WTC11 (cell line): ENCODE measurements at places on chromosomes 16 and 17. TPM values are rescaled to one million over a fixed set of nuclear protein-coding genes. Genes with fewer than 3 reads are reported as not detected.

GRCh38 chr17:37802712-37803416 is 58.0 kb upstream of the HNF1B start:
- H3K36me3 ChIP-seq, result peaks cover 2% of the 10 kb centered on the region
- no peak overlapping the region for H3K4me3 ChIP-seq
- no peak overlapping the region for H3K27ac ChIP-seq
- H3K4me1 ChIP-seq, result no peaks in the 10 kb centered on the region; the same call in 1 of the 2 replicates

GRCh38 chr16:56998861-56999260 is 9.5 kb downstream of the NLRC5 start:
- H3K27me3 ChIP-seq, result peaks cover 13% of the 10 kb centered on the region; the same call in 1 of the 2 replicates
- H3K4me3 ChIP-seq, result no peak overlapping the region
- peaks cover 2% of the 10 kb centered on the region for H3K4me1 ChIP-seq

Gene APOH
- total RNA-seq, result 0.96 to 1.9 TPM (median 1.2 TPM) in 3 replicates

GRCh38 chr16:1689853-1690252 is 11.8 kb downstream of the JPT2 start:
- DNase-seq, result no peak
- H3K27me3 ChIP-seq, result no peaks in the 10 kb centered on the region
- H3K4me1 ChIP-seq, result no peaks in the 10 kb centered on the region
- peaks cover 87% of the 10 kb centered on the region for H3K36me3 ChIP-seq
